Fibroblast of upper back skin (primary cell): ENCODE measurements at places on chromosomes 7 and 10.
A peak's percentile ranks its signal among the peaks of the same experiment; 100 is the strongest.

GRCh38 chr7:155310425-155311114 lies 12.9 kb downstream of the INSIG1 start:
- DNase-seq: no peak

DNA sequence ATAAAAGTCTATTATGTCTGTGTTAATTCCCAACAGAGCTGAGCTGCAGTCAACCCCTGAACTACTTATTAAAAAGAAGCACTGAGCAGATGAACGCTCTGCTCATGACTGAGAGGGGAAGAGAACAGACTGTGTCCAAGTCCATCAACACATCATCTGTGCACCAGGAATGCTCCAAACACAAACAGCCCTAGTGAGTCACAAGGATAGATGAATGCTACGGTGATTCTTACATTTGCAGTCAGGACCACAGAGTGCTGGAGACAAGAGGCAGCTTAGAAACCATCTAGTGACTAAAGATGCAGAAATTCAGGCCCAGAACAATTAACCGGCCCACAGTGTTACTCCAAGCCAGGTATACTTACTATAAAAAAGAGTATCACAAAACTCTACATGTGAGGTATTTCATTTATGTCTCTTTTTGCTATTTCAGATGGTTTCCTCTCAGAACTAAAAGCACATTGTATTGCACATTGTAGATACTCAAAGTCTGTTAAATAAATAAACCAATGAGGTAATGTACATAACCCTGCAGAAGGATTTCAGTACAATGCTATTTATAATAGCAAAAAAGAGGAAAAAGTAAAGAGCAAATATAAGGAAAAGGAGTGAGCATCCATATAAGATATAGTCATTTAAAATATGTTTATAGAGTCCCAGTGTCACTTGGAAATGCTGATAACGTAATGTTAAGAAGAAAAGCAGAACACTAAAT lies 159.2 kb downstream of the KCNMA1 start:
- DNase-seq: peak; percentile 93

DNA sequence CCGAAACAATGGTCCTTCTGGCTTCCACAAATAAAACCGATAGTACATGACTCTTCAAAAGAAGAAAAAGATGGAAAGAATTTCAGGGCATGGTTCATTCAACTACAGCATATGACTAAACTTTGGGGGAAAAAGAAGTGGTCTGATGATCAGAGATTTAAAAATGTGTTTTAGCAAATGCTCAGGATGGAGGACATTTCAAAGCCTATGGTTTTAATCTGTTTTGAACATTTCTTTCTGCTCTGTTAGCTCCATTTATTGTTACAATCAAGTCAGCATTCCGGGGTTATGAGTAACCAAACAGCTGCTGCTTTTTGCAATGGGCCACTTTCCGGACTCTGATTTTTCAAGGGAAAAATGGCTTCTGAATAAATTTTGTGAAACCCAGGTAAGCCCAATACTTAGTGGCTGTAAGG lies 142.4 kb downstream of the CUBN start:
- peak; percentile 91 for DNase-seq

- no peak for DNase-seq
Observed at GRCh38 chr10:77110757-77111156, 526.9 kb downstream of the KCNMA1 start.

- DNase-seq: no peak
Observed at GRCh38 chr7:70719125-70719524, 412.8 kb upstream of the GALNT17 start.

- DNase-seq: no peak
Observed at GRCh38 chr7:4245866-4246470, 436.1 kb upstream of the FOXK1 start.

- DNase-seq: no peak
Observed at GRCh38 chr7:111242141-111242755, 151.3 kb downstream of the LRRN3 start.

- no peak for DNase-seq
Observed at GRCh38 chr10:79054203-79055099, 14.3 kb upstream of the ZMIZ1 start.

DNA sequence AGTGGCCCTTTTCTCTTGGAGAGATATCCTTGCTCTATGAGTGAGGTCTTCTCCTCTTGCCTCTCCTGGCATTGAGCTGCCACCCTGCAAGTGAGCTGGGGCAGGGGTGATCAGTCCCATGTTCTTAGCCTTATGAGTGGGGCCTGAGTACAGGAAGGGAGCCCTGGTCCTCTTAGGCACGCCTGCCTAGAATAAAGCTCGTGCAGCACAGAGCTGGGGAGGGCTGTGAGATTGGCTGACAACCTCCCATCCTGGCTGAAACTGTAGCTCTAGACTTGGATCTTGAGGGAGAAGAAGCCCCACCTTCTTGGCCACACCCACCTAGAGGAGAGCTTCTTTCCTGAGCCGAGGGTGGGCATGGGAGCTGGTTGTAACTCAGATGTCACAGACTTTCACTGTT lies 305.0 kb upstream of the ZNF32 start:
- DNase-seq: no peak

- DNase-seq: no peak
Observed at GRCh38 chr10:85318809-85319807, 990.7 kb downstream of the CCSER2 start.

DNA sequence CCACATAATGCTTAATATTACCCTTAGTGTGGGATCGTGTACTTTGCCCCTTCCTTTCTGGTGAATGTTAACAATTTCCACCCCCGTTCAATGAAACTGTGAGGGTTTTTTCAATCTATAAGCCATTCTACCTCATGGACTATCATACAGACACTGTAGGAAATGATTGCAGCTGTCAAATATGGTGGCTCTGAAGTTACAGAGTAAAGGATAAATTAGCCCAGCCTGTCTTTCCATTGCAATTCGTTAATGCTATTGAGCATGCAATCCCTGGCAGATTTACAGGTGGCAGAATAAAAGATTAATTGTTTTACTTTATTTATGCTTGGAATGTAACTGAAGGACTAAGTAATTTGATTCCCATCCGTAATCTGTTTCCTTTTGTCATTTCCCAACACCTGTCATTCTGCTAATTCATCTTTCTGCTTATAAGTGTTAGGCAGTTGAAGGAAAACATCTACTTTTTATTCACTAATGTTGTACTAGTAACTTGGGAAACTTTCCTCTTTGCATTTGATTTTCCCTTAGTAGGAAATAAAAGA lies 1211.6 kb upstream of the LRRN3 start:
- no peak for DNase-seq

DNA sequence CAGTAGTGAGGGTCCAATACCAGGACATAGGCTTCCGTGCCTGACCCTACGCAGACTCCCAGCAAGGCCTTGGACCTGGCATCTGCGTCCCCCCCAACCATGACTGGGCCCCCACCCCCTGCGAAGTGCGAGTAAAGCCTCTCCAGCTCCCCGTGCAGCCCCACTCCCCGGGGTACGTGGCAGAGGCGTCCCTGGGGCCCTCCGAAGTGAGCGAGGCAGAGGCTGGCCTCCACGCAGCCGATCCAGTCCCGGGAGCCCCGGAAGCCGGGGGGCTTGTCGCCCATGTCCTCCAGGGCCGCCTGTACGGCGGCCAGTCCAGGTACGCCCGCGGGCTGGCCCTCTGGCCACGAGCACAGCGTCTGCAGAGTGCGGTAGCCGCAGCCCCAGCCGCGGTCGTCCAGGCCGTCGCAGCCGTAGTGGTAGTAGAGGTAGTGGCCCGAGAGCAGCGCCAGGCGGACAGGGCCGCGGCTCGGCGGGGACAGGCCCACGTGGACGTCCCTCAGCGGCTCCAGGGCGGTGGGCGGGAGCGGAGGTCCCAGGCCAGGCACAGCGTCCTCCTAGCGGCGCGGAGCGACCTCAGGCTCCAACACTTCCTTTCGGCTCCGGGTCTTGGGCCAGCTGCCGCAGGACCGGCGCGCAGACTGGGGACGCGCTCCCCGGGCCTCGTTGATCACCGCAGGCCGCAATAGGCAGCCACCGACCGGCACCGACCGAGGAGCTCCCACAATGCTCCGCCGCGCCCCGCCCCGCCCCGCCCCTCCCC lies at the start of gene UFSP1:
UFSP1 (minus strand) TSS at position 728 of the 763 bp plus-strand sequence; CDS start at position 284, 444 bp downstream.
- no peak for DNase-seq
